ENCODE measurements at places on chromosomes 11 and 22.

- no peak for DNase-seq
Observed at GRCh38 chr22:17639247-17639741, 737 bp downstream of the BCL2L13 start.

- no peak for DNase-seq
Observed at GRCh38 chr11:43681401-43681942, 934 bp downstream of the HSD17B12 start.

DNA sequence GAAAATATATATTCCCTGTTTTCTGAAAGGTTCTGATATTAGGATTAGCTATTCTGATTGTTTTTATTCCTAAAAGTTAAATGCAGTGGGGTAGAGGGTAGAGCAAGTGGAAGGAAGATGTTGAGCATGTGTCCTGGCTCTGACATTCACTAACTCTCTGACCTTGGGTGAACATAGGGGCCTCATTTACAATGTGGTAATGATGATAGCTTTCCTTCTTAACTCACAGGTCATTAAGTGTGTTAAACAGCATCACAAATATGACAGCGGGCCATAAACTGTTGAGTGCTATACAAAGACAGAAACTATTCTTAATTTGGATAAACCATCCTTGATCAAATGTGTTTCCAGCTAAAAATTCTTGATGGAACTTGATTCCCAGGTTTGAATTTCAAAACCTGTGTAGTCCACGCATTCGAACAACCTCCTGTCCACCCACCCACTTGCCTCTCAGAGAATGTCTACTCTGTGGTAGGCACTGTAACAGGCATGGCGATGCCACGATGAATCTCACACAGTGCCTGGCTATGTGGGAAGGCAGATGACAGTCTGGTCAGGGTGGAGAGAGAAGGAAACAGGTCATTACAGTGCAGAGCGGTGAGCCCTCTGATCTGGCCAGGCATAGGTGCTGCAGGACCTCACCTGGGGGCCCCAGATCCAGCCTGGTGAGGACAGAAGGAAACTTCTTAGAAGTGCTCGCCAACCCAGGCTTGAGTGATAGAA is 19.3 kb upstream of the PEX26 start:
- DNase-seq: no peak

GRCh38 chr11:62682518-62682917 is 3.6 kb upstream of the UBXN1 start:
- no peak for DNase-seq

DNA sequence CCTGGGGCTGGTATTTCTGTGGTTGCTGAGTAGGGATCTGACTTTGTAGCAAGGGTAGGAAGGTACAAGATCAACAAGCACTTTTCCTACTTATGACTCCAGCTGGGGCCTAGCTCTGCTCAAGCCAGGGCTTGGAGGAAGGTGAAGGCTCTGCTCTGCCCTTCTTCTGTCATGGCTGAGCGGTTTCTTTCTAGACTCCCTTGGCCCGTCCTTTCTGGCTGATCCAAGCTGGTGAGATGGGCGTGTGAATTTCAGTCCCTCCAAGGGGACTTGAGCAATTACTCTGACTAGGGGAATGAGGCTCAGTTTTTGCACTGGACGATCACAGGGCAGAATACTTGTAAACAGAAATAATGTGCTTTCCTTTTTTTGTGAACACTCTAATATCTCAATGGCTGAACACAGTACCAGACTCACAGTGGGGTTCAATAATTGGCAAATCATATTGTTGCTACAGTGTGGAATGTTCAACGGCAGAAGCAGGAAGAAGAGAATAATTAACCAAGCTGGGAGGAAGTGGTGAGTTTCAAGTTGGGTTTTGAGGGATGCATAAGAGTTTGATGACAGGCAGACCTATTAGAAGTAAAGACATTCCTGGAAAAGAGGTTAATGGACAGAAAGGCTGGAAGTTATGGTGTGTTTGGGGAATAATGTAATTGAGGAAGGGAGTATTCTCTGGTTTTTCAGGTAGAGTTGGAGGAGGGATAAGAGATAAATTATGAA is 507.6 kb downstream of the MIAT start:
- DNase-seq: no peak
